ENCODE measurements at places on chromosomes 4 and X. TPM values are rescaled to one million over a fixed set of nuclear protein-coding genes. Genes with fewer than 3 reads are reported as not detected.
A peak's percentile ranks its signal among the peaks of the same experiment; 100 is the strongest.

GRCh38 chrX:118807151-118808017 is 16.2 kb upstream of the ZCCHC12 start:
- no peak overlapping the region for H3K4me3 ChIP-seq
- no peak overlapping the region for H3K27ac ChIP-seq
- no peaks in the 10 kb centered on the region for H3K36me3 ChIP-seq
- no peaks in the 10 kb centered on the region for H3K4me1 ChIP-seq
- H3K27me3 ChIP-seq, result peaks cover 16% of the 10 kb centered on the region

GRCh38 chr4:2765832-2766526 is 9.8 kb upstream of the TNIP2 start:
- no peak overlapping the region for H3K4me3 ChIP-seq
- peaks cover 11% of the 10 kb centered on the region for H3K4me1 ChIP-seq
- no peak overlapping the region for H3K27ac ChIP-seq
- H3K27me3 ChIP-seq, result no peaks in the 10 kb centered on the region

DNA sequence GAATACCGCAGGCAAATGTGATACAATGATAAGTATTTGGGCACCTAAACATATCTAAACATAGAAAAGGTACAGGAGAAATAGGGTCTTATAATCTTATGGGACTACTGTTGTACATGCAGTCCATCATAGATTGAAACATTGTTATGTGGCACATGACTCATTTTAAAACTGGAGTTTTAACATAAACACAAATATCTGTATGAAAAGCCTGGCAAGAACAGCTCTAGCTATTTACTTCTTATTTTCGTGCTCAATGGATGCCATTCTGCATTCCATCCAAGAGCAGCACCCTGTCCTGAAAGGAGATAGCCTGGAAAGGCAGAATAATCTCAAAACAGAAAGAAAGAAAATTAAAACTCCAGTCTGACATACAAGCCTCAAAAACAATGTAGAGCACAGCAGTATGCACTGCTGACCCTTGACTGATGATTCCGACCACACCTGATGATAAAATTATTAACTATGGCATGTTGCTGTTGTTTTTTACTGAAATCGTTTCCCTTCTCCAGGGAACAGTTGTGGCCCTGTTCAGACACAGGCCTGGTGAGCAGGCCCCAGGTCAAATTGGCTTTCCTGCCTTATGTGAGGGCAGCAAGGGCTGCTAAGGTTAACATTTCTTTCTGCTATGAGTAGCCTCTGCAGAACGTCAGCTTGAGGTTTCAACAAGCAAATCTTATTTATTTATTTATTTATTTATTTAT is 152.7 kb downstream of the APBB2 start:
- no peaks in the 10 kb centered on the region for H3K4me1 ChIP-seq
- H3K27ac ChIP-seq, result no peak overlapping the region
- no peaks in the 10 kb centered on the region for H3K36me3 ChIP-seq
- H3K4me3 ChIP-seq, result no peak overlapping the region
- no peaks in the 10 kb centered on the region for H3K27me3 ChIP-seq

GRCh38 chr4:141432000-141432712 is 204.2 kb upstream of the IL15 start:
- no peaks in the 10 kb centered on the region for H3K4me1 ChIP-seq
- H3K4me3 ChIP-seq, result no peak overlapping the region
- H3K27me3 ChIP-seq, result peaks cover 1% of the 10 kb centered on the region
- H3K36me3 ChIP-seq, result no peaks in the 10 kb centered on the region
- no peak for ATAC-seq

DNA sequence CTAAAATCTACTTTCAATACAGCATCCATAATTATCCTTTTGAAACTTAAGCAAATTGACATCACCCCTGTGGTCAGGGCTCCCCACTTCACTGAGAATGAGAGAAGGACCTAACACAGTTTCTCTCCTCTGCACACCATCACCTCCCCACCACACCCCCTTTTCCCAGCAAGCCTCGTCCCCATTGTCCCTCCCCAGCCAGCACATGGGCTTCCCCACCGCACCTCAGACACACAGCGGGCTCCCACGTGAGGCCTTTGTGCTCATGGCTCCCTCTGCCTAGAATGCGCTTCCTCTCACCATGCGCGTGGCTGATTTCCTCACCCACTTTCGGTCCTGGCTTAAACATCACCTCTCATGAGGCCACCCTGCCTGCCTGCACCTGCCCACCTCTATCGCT is 639.0 kb upstream of the FRG1 start:
- no peak overlapping the region for H3K4me3 ChIP-seq
- H3K27me3 ChIP-seq, result no peaks in the 10 kb centered on the region
- ATAC-seq, result no peak
- H3K27ac ChIP-seq, result no peak overlapping the region

- no peaks in the 10 kb centered on the region for H3K27me3 ChIP-seq
- H3K27ac ChIP-seq, result no peak overlapping the region
- H3K4me1 ChIP-seq, result no peaks in the 10 kb centered on the region
- ATAC-seq, result no peak
- no peaks in the 10 kb centered on the region for H3K36me3 ChIP-seq
These were observed 383.0 kb upstream of the INTU start for GRCh38 chr4:127249767-127250108.

DNA sequence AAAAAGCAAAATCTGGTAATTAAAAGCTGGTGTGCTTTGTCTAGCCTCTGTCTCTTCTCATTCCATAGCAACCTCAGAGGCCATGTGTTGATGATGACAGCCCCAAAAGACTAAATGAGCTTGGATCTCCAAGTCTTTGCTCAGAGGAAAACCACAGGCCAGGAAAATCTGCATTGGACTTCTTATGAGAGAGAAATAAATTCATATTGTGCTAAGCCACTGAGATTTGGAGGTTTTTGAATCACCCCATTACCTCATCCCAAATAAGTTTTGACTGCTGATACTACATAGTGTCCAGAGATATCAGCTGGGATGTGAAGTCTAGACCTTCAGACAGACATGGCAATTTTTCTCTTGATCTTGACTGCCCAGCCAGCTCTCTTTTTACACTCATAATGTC is 178.6 kb upstream of the DIPK2B start:
- no peak overlapping the region for H3K27ac ChIP-seq
- no peak overlapping the region for H3K4me3 ChIP-seq
- ATAC-seq, result no peak
- no peaks in the 10 kb centered on the region for H3K36me3 ChIP-seq

DNA sequence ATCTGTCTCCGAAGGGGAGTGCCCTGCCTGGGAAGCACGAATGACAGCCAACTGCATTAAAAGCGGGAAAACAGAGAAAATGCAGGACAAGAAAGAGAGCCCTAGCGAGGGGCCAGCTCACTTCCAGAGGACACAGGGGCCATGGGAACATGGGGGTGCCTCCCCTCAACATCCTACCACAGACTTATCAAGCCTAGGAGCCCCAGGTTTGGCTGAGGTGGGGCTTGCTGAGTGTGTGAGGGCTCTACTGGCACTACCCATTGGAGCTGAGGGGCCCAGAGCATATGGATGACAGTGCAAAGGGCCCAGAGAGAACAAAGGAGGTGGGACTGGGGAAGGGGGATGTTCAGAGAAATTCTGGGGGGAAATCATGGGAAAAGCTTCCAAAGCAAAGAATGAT is 101.8 kb downstream of the PJA1 start:
- H3K27me3 ChIP-seq, result no peaks in the 10 kb centered on the region
- H3K4me1 ChIP-seq, result no peaks in the 10 kb centered on the region
- no peak for ATAC-seq
- no peaks in the 10 kb centered on the region for H3K36me3 ChIP-seq
- no peak overlapping the region for H3K4me3 ChIP-seq
- no peak overlapping the region for H3K27ac ChIP-seq

DNA sequence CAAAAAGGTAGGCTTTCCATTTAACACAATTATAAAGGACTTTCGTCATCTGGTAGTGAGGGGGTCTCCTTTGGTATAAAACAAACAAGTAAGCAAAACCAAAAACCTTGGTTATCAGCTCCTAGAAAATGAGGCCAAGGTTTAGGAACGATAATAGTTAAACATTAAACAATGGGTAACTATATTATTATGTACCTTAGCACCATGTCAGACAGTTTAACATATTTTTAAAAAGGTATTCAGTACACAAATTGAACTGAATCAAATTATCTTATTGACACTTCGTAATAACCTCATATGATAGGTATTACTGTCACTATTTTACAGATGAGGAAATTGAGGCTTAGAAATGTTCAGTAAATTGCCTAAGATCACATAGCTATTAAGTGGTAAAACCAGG is 32.1 kb upstream of the RAB9B start:
- no peak for ATAC-seq
- no peak overlapping the region for H3K4me3 ChIP-seq
- no peaks in the 10 kb centered on the region for H3K27me3 ChIP-seq
- H3K36me3 ChIP-seq, result no peaks in the 10 kb centered on the region

- H3K27me3 ChIP-seq, result peaks cover 13% of the 10 kb centered on the region
- no peak overlapping the region for H3K27ac ChIP-seq
- no peaks in the 10 kb centered on the region for H3K4me1 ChIP-seq
These were observed 134.1 kb downstream of the COX18 start for GRCh38 chr4:72935462-72935861.

GRCh38 chr4:183758758-183759447 is 99.8 kb downstream of the TRAPPC11 start:
- H3K27ac ChIP-seq, result no peak overlapping the region
- H3K27me3 ChIP-seq, result peaks cover 21% of the 10 kb centered on the region
- no peak for ATAC-seq
- no peaks in the 10 kb centered on the region for H3K36me3 ChIP-seq

- peak overlapping the region; percentile 84 for H3K27ac ChIP-seq
- no peak for ATAC-seq
- H3K27me3 ChIP-seq, result no peaks in the 10 kb centered on the region
- peaks cover 27% of the 10 kb centered on the region for H3K36me3 ChIP-seq
- H3K4me1 ChIP-seq, result peaks cover 23% of the 10 kb centered on the region
- H3K4me3 ChIP-seq, result peak overlapping the region; percentile 69
These were observed 70.7 kb downstream of the AFAP1 start for GRCh38 chr4:7868892-7869471.

DNA sequence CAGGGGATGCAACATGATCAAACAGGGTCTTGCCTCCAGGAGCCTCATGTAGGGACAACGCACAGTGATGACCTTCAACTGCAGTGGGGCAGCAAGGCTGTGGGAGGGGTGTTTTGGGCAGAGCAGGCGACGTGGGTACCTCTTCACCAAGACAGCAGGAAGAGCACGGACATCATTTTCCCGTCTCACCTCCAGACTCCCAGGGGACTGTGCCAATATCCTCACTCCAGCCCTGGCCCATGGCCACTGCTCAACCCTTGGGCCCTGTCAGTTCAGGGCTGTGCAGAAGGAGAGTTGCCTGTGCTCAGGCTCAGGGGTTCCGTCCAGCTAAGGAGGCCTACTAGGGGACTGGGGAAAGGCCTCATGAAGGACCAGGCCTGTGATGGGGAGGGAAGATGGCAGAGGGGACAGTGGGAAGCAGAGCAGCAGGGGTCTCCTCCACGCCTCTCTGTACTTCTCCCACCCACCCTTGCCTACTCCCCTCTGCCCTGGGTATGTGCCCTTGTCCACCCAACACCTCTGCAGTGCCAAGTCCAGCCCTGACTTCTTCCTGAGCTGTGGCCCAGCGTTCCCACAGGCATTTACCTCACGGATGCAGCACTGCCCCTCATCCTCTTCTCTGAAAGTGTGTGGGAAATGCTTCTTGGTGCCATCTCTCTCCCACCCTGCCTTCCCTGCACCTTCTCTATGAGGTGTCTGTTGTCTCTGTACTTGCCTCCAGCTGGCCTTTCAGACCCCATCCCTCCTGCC is 1.4 kb downstream of the IL9R start:
- no peaks in the 10 kb centered on the region for H3K36me3 ChIP-seq
- no peak for ATAC-seq
- H3K4me3 ChIP-seq, result peak overlapping the region; percentile 7
- H3K27me3 ChIP-seq, result no peaks in the 10 kb centered on the region
- H3K27ac ChIP-seq, result no peak overlapping the region
- no peaks in the 10 kb centered on the region for H3K4me1 ChIP-seq

DNA sequence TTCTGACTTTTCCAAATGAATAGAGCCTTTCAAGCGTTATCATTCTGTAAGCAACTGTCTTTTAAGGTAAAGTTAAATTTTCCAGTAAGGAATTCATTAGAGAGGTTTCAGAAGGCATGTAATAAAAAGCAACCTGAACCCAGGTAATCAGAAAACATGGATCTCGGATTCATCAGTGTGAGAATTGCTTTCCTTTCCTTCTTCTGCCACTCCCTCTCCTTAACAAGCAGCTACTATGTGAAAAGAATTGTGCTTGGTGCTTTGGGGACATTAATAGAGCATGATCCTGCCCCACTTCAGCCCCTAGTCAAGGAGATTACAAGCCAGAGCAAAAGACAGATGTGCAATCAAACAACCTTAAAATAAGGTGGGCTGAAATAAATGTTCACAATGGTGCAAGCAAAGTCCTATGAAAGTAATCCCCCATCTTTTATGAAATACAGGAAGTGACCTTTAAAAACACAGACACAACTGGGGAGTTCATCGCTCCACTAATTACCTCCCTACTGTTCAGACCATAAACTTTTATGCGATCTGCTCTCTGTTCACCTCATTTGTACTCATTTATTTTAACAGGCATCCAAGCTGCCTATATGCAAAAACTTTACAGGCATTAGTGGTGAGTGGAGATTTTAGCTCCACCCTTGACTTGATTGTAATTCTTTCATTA is 122.9 kb upstream of the RASGEF1B start:
- no peaks in the 10 kb centered on the region for H3K36me3 ChIP-seq
- H3K4me3 ChIP-seq, result no peak overlapping the region
- peaks cover 4% of the 10 kb centered on the region for H3K4me1 ChIP-seq
- peaks cover 11% of the 10 kb centered on the region for H3K27me3 ChIP-seq
- no peak for ATAC-seq

DNA sequence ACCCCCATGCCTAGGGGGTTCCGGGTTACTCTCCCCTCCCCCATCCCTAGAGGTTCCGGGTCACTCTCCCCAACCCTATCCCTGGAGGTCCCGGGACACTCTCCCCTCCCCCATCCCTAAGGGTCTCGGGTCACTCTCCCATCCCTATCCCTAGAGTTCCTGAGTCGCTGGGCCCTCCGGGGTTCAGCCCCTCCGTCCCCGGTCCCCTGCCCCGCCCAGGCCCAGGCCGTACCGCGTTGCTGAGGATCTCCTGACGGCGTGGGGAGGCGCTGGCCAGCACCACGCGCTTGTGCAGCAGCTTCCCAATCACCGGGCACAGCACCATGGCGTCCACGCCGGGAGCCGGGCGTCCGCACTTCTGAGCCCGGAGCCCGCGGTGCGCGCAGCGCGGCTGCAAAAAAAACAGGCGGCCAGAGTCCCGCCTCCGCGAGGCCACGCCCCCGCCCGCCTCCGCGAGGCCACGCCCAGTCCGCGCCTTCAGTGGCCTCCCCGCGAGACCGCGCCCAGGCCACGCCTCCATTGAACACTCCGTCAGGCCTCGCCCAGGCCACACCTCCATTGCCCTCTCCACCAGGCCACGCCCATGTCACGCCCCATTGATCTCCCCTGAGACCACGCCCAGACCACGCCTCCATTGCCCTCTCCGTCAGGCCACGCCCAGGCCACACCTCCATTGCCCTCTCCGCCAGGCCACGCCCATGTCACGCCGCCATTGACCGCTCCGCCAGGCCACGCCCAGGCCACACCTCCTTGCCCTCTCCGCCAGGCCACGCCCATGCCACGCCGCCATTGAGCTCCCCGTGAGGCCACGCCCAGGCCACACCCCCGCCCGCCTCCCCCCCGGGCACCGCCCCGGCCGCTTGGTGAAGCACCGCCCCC is at the start of gene ASMTL:
ASMTL (minus strand) TSS at position 394 of the 879 bp plus-strand sequence; CDS start at position 325, 69 bp downstream.
- H3K4me3 ChIP-seq, result peak within 1 kb of the TSS; percentile 70
- peaks cover 33% of the 10 kb centered on the region for H3K36me3 ChIP-seq
- no peaks in the 10 kb centered on the region for H3K27me3 ChIP-seq
- peak; percentile 87 for ATAC-seq

GRCh38 chr4:42702895-42703294 is 46.0 kb upstream of the ATP8A1 start:
- H3K27ac ChIP-seq, result no peak overlapping the region
- no peaks in the 10 kb centered on the region for H3K27me3 ChIP-seq
- H3K4me1 ChIP-seq, result no peaks in the 10 kb centered on the region
- H3K36me3 ChIP-seq, result no peaks in the 10 kb centered on the region
- ATAC-seq, result no peak

TRMT10A gene
- total RNA-seq, result 10.5 TPM

FOXR2 gene
- total RNA-seq, result not detected

COPS4 gene
- 24.4 TPM for total RNA-seq

GC gene
- not detected for total RNA-seq

POU4F2 gene
- not detected for total RNA-seq

TEC gene
- total RNA-seq, result 8.3 TPM
